NCI-H1048 (cell line): ENCODE measurements at places on chromosomes 5 and 9.

DNA sequence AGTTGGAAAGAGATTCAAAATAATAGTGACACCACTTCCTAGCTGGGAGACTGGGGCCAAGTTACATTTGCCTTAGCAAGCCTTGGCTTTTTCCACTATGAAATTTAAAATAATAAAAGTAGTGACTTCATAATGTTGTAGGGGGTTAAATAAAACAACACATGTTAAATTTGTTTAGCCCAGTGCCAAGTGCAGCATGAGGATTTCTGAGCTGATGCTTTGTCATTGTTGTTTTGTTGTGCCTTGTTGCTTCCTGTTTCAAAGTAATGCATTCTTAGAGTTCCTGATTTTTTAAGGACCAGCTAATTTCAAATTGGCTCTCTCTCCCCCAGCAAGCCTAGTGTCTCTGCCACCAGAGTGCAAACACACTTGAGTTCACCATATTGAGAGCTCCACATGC is 270.7 kb upstream of the PAPPA start:
- DNase-seq, result no peak

DNA sequence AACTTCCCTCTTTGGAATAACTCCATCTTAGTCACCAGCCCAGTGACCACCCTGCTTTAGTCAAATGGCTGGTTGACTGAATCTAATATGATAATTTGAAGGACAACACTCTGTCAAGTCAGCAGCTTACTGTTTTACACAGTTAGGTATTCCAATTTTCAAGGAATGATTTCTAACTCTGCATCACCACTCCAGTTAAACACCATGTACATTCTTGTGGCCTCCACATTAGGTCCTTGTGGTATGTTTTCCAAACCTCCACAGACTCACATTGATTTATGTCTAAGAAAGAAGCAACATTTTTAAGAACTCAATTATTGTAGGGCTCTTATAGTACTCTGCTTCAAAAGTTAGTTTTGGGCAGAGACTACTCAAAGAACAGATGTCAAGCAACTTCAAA is 110.7 kb downstream of the TLE1 start:
- DNase-seq, result no peak

- DNase-seq, result no peak
Measured at GRCh38 chr5:61327760-61328753, 4.0 kb upstream of the ZSWIM6 start.

DNA sequence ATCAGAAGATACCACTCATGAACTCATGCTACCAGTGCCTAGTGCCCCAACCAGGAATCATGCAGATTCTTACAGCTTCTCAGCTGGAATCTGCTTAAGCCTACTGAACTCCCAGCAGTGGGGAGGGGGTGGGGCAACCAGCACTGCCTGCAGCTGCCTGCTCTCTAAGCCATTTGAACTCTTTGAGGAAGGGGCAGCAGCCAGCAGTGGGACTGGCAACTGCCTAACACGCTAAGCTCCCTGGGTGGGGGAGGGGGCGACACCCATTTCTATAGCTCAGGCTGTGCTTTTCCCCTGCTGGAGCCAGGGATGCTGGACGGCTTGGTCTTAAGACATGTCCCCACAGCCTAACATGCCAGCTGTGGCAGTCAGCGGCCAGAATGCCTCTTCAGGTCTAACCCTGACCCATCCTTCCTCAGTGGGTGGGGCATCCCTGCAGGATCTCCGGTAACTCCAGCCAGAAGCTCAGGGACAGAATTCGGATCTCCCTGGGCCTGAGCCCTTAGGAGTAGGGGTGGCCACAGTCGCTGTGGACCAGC is 889.7 kb downstream of the CDH9 start:
- DNase-seq, result no peak

DNA sequence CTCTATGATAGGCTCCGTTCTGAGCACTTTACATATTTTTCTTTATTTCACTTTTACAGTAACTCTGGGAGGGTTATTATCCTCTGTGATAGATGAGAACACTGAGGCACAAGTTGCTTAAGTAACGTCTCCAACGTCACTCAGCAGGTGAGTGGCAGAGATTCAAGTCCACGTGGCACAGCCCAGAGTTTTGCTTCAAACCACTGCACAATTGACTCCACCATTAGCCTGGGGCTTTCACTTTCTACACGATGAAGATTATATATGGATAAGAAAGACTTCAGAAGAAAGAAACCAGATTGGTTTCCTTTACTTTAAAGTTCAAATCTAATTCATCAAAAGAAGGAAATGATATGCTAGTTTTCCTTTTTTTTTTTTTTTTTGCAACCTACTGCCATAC is 245.9 kb downstream of the SYK start:
- DNase-seq, result no peak

DNA sequence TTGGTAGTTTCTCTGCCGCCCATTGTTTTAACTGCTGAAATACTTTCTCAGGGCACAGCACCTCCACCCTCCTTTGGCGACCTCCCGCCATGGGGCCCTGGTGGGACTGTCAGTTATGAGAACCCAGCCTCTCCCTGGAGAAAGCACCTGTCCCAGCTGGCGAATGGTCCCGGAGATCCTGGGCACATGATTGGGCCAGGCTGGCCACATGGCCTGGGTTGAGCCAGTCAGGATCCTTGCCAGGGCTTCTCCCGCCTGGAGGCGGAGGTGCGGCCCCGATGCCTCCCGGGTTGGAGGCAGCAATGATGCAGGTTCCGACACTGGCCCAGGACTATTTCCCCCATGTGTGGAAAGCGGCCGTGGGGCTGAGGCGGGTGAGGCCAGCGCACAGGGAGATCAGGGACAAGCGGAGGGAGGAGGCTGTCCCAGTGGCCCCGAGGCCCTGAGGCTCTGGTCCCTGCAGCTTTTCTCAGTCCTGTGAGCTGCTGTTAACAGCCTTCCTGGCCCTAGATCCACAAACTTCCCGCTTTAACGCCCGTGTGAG is 13.6 kb downstream of the UNC5A start:
- no peak for DNase-seq

GRCh38 chr9:70517926-70518610 is 103.6 kb upstream of the KLF9 start:
- no peak for DNase-seq

DNA sequence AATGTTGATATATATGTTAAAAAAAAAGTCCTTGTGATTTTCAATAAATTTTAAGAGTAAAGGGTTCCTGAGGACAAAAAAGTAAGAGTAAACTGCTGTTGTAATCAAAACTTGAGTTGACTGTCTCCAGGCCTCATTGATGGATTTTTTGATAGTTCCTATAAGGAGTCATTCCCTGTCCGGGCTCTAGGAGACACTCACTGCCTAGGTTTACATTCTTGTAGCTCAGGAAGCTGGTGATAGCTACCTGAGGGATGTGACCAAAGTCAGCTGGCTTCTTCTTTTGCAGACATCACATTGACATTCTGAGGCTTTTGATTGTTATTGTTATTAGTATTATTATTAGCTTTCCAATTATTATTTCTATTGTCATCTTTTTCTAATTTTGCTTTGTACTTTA is 116.5 kb upstream of the FBXL7 start:
- DNase-seq, result no peak

GRCh38 chr9:135773530-135774238 is 71.7 kb downstream of the KCNT1 start:
- DNase-seq, result no peak

GRCh38 chr5:96997265-96997859 is 61.5 kb downstream of the LNPEP start:
- no peak for DNase-seq
